Endothelial cell (in vitro differentiated cells): ENCODE measurements at places on chromosomes 16 and 17. TPM values are rescaled to one million over a fixed set of nuclear protein-coding genes. Genes with fewer than 3 reads are reported as not detected.

HOXB4 gene
- total RNA-seq: 6.5 TPM

NHLRC4 gene
- total RNA-seq: 0.69 TPM

HOXB3 gene
- 17.7 TPM for total RNA-seq

MEOX1 gene
- total RNA-seq: 0.10 TPM

SHPK gene
- total RNA-seq: 14.1 TPM

ZDHHC7 gene
- 46.5 TPM for total RNA-seq

SLC2A4 gene
- 2.2 TPM for total RNA-seq

ATP2C2 gene
- total RNA-seq: 2.7 TPM

NXPH3 gene
- total RNA-seq: 6.6 TPM

WNT9B gene
- 0.26 TPM for total RNA-seq

ACACA gene
- 91.5 TPM for total RNA-seq

STX1B gene
- 5.5 TPM for total RNA-seq

TMEM114 gene
- not detected for total RNA-seq

SLC13A2 gene
- total RNA-seq: not detected

EFNB3 gene
- 61.9 TPM for total RNA-seq

DNAAF1 gene
- total RNA-seq: 0.18 TPM

POLR2C gene
- 52.1 TPM for total RNA-seq

METTL23 gene
- total RNA-seq: 30.5 TPM

EVPLL gene
- not detected for total RNA-seq

- no peak for DNase-seq
Measured at GRCh38 chr17:45225964-45226530, 4.4 kb downstream of the FMNL1 start.

DNA sequence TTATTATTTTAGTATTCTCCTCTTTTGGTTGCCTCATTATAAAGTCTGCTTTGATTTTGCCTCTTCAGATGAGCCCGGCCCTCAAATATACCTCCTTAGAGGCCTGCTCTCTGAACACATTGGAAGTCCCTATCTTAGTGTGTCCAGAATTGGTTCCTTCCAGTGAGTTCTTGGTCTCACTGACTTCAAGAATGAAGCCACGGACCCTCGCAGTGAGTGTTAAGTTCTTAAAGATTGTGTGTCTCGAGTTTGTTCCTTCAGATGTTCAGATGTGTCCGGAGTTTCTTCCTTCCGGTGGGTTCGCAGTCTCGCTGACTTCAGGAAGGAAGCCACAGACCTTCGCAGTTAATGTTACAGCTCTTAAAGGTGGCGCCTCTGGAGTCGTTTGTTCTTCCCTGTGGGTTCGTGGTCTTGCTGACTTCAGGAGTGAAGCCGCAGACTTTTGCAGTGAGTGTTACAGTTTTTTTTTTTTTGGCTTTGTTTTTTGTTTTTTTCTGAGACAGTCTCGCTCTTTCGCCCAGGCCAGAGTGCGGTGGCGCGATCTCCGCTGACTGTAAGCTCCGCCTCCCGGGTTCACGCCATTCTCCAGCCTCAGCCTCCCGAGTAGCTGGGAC, 45.8 kb upstream of the NOS2 start:
- no peak for DNase-seq

- DNase-seq: no peak
Measured at GRCh38 chr17:39529455-39529854, 68.2 kb downstream of the CDK12 start.

- DNase-seq: no peak
Measured at GRCh38 chr17:66522591-66523272, 220.3 kb downstream of the PRKCA start.

DNA sequence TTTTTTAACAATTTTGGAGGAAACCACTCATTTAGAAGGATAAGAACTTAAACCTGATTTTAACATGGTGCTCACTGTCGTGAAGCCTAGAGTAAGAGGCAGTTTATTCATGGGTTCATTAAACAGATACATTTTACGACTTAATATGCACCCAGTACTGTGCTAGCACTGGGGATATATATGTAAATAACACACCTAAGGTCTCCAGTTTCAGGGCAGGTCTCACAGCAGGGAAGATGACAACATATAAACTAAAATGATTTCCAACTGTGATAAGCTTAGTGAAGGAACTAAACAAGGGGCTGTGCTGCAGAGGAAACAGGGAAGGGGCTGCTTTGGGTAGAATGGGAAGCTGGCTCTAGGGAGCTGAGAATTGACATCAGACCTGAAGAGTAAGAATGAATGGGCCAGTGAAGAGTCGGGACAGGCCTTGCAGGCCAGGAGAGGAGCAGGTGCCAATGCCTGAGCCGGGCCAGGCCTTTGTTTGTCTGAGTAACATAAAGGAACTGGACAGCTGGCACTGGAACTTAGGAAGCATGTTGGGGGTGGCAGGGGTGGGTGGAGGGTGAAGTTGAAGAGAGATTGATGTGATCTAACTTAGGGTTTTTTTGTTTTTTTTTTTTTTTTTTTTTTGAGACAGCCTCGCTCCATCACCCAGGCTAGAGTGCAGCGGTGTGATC, 12.1 kb downstream of the NT5M start:
- DNase-seq: no peak

DNA sequence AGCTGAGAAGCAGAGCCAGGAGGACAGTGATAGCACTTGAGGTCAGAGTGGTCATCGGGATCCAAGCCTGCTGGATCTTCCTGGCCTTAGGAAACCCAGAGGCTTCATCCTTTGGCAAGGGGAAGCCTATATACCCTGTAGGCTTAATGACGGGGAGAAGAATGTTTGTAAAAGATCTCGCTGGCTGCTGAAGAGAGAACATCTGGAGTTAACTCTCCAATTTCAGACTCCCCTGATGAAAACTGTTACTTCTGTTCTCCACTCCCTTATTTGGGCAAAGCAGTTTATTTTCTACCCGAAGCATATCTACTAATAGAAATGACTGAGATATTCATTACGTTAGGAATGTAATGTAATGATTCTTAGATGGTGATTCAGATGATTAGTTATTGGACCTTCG, 487.0 kb downstream of the CDH13 start:
- no peak for DNase-seq

- DNase-seq: no peak
Measured at GRCh38 chr16:50161950-50162349, 8.8 kb downstream of the TENT4B start.

- DNase-seq: no peak
Measured at GRCh38 chr17:41492351-41492750, 2.6 kb upstream of the KRT36 start.

GRCh38 chr17:37037590-37038155, 88.9 kb downstream of the AATF start:
- no peak for DNase-seq

GRCh38 chr16:4972938-4973587, 14.9 kb downstream of the SEC14L5 start:
- no peak for DNase-seq

DNA sequence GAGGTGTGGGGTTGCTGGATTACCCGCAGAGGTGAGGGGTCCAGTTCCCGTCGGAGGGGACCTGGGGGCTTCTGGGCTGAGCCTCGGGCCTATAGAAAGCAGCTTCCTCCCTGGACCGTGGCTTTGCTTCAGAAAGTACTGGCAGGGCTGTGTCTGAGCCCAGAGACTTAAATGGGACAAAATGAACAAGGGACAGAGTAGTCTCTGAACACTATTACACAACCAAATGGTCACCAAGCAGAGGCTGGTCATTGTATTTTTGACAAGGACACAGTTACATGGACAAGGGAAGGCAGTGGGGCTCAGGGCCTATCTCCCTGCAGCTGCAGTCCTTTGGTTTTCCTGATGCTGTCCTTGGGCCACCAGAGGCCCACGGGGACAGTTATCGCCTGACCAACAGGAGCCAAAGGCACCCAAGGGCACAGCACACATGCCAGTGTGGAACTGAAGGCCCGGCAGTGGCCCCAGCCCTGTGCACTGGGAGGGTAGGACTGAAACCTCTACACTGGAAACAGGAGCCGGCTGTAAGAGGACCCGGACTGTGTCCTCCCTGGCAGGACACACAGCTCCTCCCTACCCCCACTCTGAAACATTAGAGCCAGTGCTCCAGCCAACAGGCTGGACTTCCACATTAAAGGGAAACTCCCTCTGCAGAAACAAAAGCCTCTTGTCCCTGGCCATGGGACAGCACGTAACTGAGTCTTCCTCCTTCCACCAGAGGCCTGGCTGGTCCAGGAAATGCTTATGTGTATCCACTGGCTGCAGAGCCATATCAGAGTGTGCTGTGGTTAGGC, 26.0 kb upstream of the ERN1 start:
- no peak for DNase-seq

GRCh38 chr16:11147033-11147753, 108.8 kb downstream of the SOCS1 start:
- no peak for DNase-seq

DNA sequence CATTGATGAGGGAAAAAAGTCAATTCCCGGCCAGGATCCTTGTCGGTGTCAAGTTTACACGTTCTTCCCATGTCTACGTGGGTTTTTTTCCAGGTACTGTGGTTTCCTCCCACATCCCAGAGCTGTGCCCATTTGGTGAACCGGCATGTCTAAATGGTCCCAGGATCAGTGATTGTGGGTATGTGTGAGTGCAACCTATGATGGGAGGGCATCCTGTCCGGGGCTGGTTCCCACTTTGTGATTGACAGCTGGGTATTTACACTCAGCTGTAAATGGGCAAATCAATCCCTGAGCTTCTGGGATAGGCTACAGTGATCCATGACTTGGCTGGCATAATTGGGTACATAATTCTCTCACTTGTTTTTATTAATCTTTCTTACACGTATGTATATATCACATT, 91.2 kb upstream of the IRX6 start:
- DNase-seq: no peak

DNA sequence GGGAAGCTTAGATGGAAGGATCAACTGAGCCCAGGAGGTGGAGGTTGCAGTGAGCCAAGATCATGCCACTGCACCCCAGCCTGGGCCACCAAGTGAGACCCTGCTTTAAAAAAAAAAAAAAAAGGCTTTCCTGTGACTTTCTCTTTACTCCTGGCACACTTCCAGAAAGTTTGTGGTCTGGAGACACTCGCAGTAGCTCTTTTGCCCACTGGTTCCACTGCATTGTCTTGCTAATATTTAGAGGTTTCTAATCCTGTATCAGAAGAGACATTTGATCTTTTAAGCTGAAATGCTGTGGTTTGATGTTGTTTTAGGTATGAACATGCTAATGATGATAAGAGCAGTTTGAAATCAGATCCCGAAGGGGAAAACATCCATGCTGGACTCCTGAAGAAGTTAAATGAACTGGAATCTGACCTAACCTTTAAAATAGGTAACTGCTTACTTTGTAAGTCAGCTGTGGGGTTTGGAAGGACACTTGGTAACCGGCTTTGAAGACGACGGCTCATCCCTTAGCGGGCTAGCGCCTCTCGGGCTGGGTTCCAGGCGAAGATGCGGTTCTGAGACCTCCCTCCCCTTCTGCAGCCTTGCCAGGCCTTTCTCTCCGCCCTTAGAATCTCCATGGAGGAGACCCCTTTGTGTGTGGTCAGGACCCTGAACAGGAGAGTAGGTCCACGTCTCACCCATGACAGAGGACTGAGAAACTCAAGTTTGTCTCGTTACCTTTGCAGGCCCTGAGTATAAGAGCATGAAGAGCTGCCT, 23.1 kb downstream of the NTAN1 start:
- DNase-seq: no peak

DNA sequence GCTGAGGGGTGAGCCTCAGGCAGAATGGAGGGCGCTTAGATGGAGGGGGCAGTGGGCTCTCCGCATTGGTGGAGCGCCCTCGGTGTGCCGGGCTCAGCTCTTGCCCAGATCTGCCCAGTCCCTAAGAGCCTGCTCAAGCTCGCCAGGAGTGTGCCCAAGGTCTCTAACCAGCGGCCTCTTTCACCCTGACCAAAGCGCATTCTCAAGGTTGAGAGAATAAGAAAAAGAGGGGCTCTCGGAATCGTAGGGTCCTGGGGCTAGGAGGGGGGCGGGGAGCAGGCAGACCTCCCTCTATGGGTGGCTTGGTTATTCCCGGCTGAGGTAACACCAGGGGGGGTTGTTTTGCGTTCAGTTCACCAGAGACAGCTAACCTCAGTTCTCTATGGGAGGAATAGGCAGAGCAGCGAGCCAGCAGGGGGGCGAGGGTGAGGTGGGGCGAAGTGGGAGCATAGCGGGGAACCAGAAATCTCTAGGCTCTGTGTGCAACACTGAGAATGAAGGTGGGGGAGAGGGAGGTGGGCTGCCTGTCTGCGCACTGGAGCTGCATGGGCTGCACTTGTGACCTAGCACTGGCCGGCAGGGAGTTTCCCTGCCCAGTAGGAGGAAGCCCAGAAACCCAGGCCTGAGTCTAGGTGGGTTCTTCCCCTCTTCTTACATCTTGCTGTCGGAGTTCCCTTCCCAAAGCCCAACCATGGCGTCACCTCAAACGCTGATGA, 3.0 kb downstream of the TMEM132E start:
- no peak for DNase-seq

GRCh38 chr17:18136357-18136756, 27.8 kb downstream of the MYO15A start:
- DNase-seq: no peak

DNA sequence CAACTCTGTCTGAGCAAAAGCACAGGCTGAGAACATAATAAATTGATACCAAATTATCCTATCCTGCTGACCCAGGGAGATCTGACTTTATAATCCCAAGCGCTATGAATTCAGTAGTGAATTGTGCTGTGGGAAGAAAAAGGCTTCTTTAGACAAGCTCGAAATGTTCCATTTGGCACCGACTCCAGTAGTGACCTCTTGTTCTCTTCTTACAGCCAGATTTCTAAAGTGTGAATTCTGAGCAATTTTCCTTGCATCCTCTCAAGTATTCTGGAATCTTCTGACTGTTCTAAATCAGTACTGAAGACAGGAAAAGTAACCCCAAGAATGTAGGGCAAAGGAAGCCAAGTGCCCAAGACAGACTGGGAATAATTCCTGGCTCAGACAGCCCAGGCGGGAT, 58.2 kb downstream of the CDYL2 start:
- no peak for DNase-seq

- DNase-seq: no peak
Measured at GRCh38 chr16:69839798-69840409, 77.8 kb downstream of the WWP2 start.

DNA sequence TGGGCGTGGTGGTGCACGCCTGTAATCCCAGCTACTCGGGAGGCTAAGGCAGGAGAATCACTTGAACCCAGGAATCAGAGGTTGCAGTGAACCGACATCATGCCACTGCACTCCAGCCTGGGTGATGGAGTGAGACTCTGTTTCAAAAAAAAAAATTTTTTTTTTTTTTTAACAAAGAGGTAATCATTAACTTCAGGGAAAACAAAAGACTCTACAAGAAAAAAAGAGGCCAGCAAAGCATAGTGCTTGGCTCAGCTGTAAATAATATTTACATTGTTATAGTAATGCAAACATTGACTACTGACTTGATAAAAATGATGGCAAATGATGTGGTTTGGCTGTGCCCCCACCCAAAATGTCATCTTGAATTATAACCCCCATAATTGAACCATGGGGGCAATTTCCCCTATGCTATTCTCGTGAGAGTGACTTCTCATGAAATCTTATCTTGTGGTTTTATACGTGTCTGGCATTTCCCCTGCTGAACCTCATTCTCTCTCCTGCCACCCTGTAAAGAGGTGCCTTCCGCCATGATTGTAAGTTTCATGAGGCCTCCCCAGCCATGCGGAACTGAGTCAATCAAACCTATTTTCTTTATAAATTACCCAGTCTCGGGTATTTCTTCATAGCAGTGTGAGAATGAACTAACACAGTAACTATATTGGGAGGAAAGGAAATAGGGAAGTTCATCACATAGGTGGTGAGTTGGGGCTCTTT, 12.7 kb upstream of the SSTR2 start:
- DNase-seq: no peak
